Stimulated activated CD8-positive, alpha-beta memory T cell treated with anti-CD3 and anti-CD28 coated beads, Interleukin-2, amount 100 ng/mL, for 48 hours (primary cell): ENCODE measurements at places on chromosomes 4 and X.

- DNase-seq: no peak
Observed at GRCh38 chr4:136342666-136343065, 1189.6 kb downstream of the PCDH18 start.

- no peak for DNase-seq
Observed at GRCh38 chrX:47321823-47322371, 48.5 kb upstream of the ZNF157 start.

- DNase-seq: no peak
Observed at GRCh38 chr4:79922011-79922410, 151.0 kb downstream of the ANTXR2 start.

DNA sequence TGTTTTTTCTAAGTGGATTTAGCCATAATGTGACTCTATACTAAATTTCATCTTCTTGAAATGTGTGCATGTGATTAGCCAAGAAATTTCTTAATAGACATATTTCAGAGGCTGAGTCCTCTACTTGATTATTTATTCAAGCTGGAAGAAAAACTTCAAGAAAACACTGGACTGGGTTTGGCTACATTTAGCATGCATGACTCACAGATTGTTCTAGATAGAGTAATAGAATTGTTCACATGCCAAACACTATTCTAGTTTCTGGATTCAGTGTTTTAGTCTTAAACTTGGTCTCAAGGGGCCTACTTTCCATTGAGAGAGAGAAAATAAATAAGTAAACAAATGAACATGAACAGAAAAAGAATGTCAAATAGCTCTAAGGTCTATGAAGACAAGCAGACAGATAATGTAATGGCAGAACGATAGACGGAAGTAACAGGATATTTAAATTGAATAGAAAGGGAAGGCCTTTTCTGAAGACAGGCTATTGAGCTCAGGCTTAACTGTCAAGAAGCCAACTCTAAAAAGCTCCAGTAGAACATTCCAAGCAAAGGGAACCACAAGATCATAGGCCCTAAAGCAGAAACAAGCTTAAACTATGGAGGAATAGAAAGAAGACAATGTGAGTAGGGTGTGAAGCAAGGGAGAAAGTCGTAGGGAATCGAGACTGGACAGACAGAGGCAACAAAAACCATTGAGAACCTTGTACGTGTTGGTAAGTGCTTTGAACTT lies 104.6 kb downstream of the TMEM144 start:
- no peak for DNase-seq

DNA sequence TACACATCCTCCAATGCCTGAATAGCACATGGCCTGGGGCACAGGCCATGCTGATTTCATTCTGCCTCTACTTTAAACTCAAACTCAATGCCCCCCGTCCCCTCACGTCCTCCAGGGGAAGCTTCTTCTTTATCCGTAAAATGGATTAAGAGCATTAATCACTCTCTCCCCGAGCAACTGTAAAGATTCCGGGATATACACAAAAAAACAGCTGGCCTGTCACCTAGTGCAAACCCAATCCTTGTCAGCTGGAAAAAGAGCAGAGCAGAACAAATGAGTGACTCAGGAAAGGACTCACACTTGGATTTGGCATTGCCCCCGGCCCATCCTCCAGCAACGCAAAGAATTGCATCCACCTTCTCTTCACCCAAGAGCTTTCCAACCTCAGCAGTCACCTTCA lies 7.8 kb downstream of the QDPR start:
- no peak for DNase-seq

- DNase-seq: no peak
Observed at GRCh38 chr4:18111081-18111480, 89.5 kb upstream of the LCORL start.

DNA sequence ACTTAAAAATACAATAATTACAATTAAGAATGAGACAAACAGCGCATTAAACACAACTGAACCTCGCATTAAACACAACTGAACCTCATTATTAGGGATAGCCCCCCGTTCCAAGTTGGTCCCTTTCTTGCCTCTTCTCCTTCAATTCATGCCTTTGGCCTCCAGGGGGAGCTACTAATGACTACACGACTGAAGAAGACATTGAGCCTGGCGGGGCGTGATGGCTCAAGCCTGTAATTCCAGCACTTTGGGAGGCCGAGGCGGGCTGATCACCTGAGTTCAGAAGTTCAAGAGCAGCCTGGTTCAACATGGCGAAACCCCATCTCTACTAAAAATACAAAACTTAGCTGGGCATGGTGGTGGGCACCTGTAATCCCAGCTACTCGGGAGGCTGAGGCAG lies 56.4 kb upstream of the NWD2 start:
- no peak for DNase-seq

- DNase-seq: no peak
Observed at GRCh38 chr4:38242822-38243387, 282.7 kb downstream of the PTTG2 start.

GRCh38 chr4:99612281-99612680 lies 37.7 kb downstream of the MTTP start:
- DNase-seq: no peak

DNA sequence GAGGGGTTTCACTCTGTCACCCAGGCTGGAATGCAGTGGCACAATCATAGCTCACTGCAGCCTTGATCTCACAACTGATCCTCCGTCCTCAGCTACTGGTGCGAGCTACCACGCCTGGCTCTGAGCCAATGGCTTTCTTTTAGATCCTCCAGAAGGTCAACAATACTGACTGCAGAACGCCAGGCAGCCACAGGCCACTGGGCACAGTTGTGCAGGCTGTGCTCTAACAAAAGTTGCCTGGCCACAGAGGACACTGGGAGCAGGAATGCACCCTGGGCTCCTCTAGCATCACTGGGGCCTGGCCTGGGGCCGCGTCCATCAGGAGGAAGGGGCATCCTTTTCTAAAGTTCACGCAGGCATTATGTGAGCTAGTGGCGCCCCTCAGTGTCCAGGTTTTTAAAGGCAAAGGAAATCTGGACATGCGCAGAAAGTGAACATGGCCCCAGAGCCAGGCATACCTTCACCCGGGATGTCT lies 14.9 kb upstream of the PORCN start:
- no peak for DNase-seq

DNA sequence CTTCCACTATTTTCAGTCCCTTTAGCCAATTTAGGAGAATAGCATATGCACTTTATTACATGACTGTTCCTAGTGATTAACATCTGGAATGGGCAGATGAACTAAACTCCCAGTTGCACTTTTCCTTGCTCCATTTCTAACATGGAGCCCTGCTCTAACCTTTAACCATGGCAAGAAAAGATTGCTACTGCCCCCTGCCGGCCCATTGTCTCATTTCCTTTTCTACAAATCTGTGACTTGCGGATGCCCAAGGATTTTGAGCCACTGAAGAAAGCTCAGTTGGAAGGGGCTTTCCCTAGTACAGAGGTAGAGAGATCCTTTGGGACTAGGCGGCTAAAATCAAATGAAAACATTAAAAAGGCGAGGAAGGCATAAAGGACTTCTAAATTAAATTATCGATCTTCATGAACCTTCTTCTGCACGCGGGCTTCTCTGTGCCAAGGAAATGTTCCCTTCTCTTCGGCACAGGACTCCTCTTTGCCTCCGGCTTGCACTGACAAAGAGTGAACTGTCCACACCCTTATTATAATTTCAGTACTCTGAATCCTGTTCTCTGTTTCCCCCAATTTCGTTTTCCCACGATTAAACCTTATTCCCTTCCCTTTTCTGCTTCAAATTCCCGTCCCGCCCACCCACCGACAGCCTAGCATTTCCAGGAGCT lies 577 bp upstream of the GLRA2 start:
- DNase-seq: peak; percentile 31

DNA sequence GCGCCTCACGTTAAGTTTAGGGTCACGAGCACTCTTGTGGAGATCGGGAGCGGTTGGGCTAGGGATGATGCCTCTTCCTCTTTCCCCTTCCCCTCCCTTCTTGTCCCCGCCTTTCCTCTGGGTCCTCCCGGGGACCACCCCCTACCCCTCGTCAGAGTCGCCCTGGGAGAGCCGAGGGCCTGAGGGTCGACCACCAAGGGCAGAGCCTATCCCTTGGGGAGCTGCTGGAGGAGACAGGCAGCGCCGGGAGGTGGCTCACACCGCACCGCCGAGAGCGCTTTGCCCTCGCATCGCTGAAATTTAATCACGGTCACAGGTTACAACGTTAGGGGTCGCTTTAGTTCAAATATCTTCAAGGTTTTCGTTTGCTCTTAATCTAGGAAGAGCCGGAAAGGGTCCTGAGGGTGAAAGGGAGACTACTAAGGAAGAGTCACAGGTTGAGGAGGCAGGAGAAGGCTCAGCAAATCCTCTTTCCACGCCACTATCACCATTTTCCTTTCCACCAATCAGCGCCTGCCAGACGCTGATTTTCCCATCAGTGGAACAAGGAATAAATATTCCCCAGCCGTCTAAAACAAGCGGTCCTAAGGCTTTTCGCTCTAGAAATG lies 528 bp upstream of the SNCA start:
- no peak for DNase-seq

- DNase-seq: no peak
Observed at GRCh38 chr4:158914218-158914617, 145.4 kb downstream of the FNIP2 start.

DNA sequence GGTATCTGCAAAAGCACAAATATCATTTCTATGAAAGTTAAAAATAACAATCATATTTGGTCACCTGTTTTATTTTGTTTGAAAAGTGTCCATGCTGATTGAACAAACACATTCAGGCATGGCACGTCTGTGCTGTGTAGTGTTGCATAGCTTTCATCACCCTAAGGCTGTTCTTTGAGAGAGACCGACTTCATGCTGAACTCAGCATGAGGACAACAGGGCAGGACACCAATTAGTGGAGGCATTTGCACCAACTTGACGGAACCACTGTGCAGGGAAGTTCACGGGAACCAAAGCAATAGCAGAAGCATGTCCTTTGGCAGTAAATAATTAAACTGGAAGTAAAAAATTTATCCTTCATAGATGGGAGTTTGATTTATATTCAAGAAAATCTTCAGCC lies 158.4 kb upstream of the SLC7A11 start:
- no peak for DNase-seq

DNA sequence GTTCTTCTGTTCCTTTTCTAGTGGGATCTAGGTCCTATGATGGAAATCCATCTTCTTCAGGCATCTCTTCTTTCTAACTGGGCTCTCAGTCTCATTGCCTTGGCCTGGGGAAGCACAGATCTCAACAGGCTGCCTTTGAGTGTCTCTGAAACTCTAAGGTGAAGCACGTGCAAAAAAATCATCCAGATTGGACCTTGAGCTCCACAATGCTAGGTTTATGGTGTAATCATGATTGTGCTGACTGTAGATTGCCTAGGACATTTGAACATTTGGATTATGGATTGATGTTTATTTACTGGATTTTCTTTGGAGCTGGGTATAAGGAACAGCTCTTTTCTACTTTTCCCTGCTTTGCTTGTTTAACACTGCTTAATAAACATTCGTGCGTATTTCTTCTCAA lies 191.5 kb upstream of the NR3C2 start:
- DNase-seq: no peak

DNA sequence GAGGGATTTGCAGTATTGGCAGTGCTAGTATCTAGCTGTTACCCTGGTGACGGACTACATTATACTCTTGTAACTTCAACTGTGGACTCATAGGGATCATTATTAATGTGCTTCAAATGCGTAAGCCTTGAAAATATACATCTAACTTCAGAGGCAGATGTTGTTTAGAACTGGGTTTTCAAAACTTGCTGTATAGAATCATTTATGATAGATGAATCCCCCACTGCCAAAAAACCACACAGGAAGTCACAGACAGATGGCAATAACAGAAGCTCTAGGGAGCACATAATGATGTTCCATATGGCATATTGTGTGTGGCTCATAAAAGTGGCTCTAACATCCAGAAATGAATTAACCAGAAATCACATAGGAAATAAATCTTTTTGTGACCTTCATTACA lies 62.3 kb upstream of the RELL1 start:
- DNase-seq: no peak

DNA sequence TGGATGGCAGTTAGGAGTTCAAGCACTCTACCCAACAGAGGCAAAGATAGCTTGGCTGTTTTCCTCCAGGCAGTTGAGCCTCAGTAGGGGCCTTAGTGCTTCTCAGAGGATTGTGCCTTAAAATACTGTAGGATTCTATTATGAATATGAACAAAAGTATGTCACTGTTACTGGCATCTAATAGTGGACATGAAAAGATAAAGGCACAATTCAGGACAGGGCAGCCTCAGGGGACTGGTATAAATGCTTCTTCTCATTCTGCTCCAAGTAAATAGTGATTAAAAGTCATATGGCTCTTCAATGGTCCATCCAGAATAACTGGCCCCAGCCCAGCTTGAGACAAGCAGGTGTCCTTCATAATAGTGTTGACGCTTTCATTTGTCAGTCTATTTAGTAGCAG lies 17.7 kb downstream of the COL4A6 start:
- no peak for DNase-seq

DNA sequence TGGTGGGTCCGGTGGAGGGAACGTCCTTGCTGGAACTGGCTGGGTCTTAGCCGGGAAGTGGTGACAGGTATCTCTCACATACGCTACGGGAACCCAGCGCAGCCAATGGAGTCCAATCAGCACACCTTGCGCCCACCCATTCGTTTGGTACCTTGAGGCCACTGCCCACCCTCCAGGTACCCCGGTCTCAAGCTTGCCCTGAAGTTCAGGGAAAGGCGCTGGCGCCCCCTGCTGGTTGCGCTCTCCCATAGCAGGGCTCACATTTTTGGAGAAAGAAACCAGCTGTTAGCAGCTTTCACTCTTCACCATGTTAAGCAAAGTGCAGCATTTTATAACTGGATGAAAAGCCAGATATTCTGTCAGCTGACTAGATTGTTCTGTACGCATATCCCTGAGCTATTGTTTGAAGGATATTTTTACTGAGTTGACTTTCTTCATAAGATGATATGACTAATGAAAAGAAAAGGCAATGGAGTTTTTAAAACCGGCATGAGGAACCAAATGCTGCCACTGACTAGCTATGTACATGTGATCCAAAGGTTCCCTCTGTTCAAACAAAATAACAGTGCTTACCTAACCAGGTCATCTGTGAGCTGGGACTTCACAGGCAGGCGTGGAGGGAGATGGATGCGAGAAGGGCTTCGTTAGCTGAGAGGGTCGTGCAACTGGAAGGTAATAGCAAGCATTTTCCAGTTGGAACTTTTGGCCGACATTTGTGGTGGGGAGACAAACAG lies 43.7 kb downstream of the OTOP1 start:
- peak; percentile 20 for DNase-seq

- DNase-seq: no peak
Observed at GRCh38 chr4:86393749-86394148, 33.9 kb upstream of the MAPK10 start.

DNA sequence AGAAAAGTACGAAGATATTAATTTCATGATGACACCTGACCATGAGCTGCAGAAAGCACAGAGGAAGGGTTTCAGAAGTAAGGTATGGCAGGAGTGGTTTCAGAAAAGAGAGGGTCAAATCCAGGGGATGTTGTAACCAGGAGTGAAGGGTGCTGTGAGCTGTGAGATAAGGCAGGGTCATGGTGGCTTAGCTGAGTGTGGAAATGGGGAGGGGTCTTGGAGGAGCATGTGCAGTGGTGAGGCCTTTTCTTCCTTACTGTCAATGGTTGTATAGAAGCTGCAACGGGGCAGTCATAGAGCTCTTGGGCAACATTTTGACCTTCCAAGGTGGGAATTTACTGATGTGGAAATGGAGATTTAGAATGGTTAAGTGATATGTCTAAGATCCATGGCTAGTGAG lies 2.5 kb downstream of the ANAPC4 start:
- DNase-seq: no peak

- DNase-seq: no peak
Observed at GRCh38 chr4:127250577-127250976, 382.2 kb upstream of the INTU start.

GRCh38 chrX:9048801-9049200 lies 14.9 kb upstream of the FAM9B start:
- DNase-seq: no peak
